ENCODE measurements at places on chromosomes 2 and 18. TPM values are rescaled to one million over a fixed set of nuclear protein-coding genes. Genes with fewer than 3 reads are reported as not detected.

Gene STPG4
- total RNA-seq: 0.26 TPM

Gene GNLY
- not detected for total RNA-seq

- DNase-seq: no peak
Observed at GRCh38 chr2:216959433-216959832, 99.6 kb upstream of the TNP1 start.

GRCh38 chr2:202450785-202451184, 74.7 kb downstream of the BMPR2 start:
- DNase-seq: no peak

GRCh38 chr18:52045946-52046675, 293.9 kb upstream of the DCC start:
- DNase-seq: no peak
